ENCODE measurements at places on chromosomes 1 and 21.

DNA sequence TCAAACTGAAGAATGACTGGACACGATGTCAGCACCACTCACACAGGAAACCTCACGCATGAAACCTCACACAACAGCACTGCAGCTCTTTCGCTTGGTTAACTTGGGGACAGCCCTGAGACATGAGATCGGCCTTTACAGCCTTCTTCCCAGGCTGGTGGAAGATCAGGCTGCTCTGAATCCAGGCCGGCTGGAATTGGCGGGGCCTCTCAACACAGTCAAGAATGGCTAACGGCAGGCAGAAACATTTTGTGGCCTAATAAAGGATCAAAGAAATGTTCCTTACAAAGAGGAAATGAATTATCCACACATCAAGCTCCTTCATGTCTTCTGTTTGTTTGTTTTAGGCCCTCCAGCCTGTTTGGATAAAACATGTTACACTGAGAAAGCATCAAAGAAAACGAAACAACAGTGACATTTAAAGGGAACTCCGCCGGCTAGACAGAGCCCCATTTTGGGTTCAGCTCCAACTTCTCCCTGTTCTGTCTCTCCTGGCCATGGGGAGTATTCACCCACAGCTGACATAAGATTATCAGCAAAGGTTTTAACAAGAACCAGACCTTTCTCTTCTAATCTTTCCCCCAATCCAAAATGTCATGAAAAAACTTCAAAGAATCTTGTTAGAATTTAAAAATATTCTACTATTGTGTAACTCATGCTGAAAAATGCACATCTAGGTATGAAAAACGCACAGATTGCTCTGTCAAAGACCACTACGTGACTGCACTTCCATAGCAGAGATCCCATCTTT lies 131.2 kb downstream of the SLC45A1 start:
- no peak for DNase-seq

GRCh38 chr21:45791562-45792418 lies 148.3 kb downstream of the PCBP3 start:
- DNase-seq, result no peak

GRCh38 chr1:200223613-200224012 lies 186.2 kb downstream of the ZNF281 start:
- DNase-seq, result no peak

DNA sequence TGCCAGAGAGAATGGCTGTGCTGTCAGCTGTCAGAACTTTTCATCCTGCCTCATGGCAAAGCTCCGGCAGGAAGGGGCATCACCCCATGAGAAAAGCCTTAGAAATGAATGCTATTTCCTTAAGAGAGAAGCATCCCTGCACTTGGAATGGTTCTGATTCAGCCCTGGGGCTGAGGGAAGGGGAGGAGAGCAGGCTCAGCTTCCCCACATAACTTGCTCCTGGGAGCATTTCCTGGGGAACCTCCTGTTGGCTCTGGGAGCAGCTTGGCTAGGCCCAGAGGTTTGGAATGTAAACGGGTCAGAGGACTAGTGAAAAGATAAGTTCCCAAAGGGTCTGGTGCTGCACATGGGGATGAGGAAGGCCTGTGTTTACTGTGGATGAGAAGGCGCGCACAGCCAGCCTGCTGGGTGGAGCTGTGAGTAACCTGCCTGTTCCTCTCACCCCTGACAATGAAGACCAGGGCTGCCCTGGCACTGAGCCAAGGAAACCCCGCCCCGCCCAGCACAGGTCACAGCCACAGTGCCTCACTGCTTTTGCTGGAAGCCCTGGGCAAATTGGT lies 5.0 kb downstream of the PRELP start:
- DNase-seq, result peak; percentile 59

GRCh38 chr1:24540051-24540905 lies 15.6 kb upstream of the NCMAP start:
- no peak for DNase-seq

- DNase-seq, result no peak
Measured at GRCh38 chr21:41065539-41065938, 102.4 kb upstream of the BACE2 start.

- DNase-seq, result no peak
Measured at GRCh38 chr1:2049718-2050431, at the start of gene PRKCZ. TSS of gene PRKCZ (plus strand) at chr1:2050411. CDS start at chr1:2050631, 220 bp downstream.
